NCI-H1105 treated with DMSO at 0.1 percent for 48 hours (cell line): ENCODE measurements at places on chromosomes 1 and 21.

GRCh38 chr1:205313563-205314308, 7.8 kb downstream of the NUAK2 start:
- no peak for DNase-seq

- no peak for DNase-seq
Observed at GRCh38 chr1:156600733-156601121, 552 bp downstream of the GPATCH4 start.

DNA sequence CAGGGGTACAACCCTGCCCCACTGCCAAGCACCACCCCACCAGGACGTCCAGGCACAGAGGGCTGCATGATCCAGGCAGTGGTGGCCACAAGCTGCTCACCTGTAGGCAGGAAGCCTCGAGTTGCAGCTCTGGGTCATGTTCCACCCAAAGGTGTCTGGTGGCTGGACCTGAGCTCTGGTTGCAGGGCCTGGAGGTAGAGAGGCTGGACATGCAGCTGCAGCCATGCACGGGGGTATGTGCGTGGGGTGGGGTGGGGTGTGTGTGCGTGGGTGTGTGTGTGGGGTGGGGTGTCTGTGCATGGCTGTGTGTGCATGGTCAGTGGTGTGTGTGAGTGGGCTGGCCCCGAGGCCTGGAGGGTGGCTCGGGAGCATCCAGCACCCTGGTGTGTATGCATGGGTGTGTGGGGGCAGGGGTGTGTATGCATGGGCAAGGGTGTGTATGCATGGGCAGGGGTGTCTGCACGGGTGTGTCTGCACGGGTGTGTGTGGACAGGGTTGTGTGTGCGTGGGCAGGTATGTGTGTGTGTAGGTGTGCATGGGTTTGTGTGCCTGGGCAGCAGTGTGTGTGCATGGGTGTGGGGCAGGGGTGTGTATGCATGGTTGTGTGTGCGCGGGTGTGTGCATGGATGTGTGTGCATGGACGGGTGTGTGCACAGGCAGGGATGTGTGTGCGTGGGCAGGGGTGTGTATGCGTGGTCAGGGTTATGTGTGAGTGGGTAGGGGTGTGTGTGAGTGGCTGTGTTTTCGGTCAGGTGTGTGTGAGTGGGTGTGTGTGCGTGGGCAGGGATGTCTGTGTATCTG, 15.6 kb downstream of the ARHGEF16 start:
- DNase-seq = no peak

DNA sequence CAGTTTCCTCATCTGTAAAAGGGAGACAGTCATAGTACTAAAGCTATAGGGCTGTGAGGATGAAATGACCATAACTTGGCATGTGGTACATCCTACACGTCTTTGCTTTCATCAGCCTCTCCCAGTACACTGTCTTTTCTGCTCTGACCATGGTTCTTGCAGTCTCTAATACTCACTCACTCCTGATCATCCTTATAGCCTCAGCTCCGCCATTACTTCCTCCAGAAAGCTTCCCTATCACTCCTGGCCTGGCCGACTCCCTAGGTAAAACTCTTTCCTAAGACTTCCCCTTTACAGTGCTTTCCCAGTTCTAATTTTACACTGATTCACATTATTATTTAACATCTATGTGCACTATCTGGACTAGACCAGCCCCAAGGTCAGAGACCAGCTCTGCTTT, 5.0 kb upstream of the MRPL24 start:
- no peak for DNase-seq

GRCh38 chr1:198775606-198776005, 136.8 kb downstream of the PTPRC start:
- DNase-seq = no peak

DNA sequence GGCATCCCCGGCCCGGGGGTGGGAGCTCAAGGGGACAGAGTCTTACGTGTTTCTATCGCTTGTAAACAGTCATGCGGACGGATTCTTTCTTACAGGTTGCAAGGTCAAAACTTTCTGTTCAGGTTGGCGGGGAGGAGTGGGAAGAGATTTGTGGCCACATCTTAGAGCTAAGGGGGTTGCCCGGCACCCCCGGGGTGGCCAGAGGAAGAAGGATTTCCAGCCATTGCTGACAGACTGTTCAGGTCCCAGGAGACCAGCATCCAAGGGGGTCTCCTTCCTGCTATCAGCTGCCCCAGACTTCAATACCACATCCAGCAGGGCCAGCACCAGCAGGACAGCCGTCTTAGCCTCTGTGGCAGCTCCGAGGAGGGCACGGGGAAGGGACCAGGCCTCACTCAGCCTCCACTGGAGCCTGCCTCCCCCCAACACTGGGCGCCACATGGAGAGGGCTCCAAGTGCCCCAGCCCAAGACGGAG, 52.0 kb downstream of the KIF21B start:
- no peak for DNase-seq

DNA sequence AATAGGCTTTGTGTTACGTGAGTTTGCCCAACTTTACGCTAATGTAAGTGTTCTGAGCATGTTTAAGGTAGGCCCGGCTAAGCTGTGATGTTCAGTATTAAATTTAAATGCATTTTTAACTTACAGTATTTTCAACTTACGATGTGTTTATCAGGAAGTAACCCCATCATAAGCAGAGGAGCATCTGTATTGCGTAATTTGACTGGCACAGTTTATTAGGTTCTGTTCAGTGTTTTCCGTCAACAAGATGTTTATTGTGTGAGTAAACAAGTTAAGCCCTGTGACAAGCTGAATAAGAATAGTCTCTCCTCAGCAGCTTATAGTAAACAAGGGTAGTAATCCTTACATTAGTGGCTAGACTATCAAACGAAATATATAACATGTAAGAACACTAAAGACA, 27.2 kb upstream of the SHISA4 start:
- no peak for DNase-seq

DNA sequence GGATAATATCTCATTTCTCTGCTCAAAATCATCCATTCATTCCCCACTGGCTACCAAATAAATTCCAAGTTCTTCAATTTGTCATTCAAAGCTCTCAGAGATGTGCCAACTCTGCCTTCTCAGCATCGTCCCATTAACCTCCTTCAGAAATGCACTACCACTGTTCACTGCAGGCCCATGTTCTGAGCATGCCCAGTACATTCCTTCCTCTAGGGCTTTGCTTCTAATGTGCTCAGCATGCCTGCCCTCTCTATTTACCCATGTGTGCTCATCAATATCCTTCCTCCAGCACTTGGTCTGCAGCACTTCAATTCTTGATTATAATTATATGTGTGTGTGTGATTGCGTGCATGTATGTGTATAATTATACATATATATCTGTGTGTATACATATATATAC, 36.1 kb upstream of the RGS8 start:
- DNase-seq = no peak

DNA sequence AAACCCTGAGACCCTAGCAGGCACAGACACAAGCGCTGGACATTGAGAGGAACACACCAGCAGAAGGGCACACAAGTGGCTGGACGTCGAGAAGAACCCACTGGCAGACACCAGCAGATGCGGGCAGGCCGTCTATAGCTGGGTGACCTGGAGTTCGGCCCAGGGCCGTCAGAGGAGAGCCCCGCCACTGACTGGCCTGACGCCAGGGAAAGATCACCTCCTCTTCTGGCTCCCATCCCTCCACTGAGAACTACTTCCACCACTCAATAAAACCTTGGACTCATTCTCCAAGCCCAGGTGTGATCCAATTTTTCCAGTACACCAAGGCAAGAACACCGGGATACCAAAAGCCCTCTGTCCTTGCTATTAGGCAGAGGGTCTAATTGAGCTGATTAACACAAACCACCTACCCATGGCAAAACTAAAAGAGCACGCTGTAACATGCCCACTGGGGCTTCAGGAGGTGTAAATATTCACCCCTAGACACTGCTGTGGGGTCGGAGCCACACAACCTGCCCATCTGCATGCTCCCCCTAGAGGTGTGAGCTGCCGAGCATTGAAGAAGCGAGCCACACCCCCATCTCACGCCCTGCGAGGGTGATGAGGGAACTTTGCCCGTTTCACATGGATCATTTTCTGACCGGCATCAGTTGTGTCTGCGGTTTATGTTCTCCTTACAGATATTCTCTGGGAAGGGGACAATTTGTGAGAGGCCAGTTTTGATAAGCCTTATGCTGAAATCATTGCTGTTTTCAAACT, 104.8 kb downstream of the HLX start:
- DNase-seq = no peak

- DNase-seq = no peak
Observed at GRCh38 chr1:206442101-206442500, 28.2 kb upstream of the IKBKE start.

- no peak for DNase-seq
Observed at GRCh38 chr1:45378184-45378583, 37.9 kb upstream of the MUTYH start.

DNA sequence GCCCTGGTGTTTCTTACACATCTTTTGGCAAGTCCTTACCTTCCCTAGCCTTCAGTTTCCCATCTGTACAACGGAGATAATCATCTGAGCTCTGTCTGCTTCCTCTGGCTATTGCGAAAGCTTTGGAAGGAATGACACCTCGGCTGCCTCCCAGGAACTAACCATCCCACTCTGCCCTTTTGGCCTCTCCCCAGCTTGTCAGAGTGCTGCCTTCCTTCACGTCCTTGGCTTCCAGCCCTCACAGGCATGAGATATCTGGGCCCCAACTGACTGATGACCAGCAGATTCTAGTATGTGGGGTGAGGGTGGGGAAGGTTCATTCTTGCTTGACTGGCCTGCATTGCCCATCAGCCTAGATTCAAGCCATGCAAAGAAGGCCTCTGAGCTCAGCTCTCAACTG, 253.1 kb upstream of the FGGY start:
- no peak for DNase-seq

DNA sequence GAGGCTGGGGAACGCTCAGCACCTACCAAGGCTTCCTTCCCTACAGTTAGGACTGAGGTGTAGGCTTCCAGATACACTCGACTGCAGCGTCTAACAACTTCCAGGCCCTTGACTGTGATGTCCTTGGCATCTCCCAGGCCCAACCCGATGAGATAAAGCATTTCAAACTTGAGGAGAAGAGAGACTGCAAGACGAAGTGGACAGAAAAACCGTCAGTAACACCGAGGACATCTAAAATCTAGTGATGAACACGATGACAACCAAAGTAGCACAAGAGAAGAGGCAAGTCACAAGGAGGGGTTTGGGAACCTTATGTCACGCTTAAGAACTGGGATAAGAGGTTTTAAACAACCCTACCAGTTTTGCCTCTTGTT, 314 bp downstream of the DPH5 start:
- DNase-seq = peak; percentile 62

DNA sequence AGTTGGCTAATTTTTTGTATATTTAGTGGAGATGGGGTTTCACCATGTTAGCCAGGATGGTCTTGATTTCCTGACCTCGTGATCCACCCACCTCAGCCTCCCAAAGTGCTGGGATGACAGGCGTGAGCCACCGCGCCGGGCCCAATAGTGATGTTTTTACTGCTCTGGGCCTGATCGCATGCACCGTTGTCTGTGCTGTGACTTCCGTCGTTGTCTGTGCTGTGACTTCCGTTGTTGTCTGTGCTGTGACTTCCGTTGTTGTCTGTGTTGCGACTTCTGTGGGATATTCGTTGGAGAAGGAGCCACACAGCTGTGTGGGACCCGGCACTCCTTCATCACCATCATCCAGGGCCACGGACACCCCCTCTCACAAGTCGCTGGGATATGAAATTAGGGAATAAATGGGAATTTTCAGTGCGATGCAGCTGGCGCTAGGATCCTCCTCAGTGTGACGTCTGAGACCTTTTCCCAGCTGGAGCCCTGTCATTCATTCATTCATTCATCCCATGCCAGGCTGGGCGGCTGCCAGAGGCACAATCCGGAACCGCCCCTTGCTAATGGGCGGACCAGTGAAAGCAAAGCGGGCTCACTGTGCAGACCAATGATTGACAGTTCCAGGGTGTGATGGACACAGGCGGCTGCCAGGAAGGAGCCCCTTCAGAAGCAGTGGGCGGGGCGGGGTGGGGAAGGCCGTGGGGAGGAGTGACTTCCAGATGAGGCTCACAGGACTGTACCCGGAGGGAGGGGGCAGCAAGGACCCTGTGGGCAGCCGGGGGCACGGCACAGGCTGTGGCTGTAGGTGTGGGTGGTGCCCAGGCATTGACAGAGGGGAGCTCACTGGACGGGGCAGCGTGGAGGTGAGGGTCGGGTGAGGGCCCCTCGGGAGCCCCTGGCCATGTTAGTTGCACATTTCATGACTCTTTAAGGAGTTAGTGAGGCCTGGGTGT, 48.9 kb downstream of the PRKCZ start:
- no peak for DNase-seq

- DNase-seq = no peak
Observed at GRCh38 chr1:70818401-70818800, 229.2 kb downstream of the PTGER3 start.

- no peak for DNase-seq
Observed at GRCh38 chr1:6724517-6725141, 23.0 kb upstream of the DNAJC11 start.
